Activated CD4-positive, alpha-beta T cell treated with anti-CD3 and anti-CD28 coated beads, Interleukin-2, amount 50 U/mL, for 4 hours (primary cell): ENCODE measurements at places on chromosomes 11 and 22.

GRCh38 chr11:113705871-113706655 lies at the start of gene TMPRSS5:
Gene TMPRSS5 (minus strand): TSS chr11:113706308. CDS start chr11:113706224, 84 bp downstream.
- DNase-seq = no peak

DNA sequence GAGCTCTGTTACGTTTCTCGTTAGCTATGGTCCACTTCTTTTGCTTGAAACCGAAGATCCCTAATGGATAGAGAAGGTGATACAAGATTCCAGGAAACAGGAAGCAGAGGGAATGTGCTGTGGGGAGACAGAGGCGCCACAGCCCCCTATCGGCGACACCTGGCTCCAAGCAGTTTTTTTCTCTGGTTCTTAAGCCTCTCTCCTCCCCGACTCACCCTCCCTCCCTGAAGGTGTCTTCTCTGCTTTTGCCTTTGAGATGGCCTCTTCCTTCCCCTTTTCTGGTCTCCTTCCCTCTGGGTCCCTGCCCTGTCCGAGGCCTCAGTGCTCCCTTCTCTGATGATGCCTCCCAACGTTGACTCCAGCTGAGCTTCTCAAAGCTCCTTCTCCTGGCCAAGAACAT lies 14.2 kb upstream of the APOBEC3A start:
- DNase-seq = no peak

- no peak for DNase-seq
Observed at GRCh38 chr11:61586792-61587430, 6.0 kb upstream of the SYT7 start.

GRCh38 chr22:32535531-32536190 lies 61.0 kb downstream of the FBXO7 start:
- no peak for DNase-seq

DNA sequence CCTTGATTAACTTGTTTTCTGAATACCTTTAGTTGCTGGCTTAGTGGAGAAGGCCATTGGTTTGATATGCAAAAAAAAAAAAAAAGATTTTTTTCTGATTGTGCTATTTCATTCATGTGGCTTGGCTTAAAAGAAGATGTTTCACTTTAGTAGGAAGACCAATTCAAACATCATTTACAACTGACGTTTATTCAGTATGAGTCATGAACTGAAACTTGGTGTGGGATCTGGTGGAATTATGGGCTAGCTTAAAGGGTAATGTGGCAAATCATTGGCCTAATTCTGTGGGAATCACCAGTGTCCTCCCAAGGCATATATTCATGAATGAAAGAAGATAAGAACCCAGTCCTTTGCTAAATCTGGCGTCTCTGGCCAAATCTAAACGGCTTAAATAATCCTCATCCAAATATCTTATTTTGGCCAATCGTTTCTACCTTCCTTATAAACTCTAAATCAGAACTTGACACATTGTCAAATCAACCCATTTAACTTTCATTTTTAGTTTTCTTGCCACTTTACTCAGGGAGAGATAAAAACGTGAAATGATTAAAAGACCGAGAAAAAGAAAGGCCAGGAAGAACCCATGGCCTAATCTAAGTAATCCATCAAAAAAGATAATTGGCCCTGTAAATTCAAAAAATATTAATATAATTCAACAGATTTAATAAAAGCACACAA lies 77.0 kb downstream of the DDIAS start:
- DNase-seq = no peak

- no peak for DNase-seq
Observed at GRCh38 chr11:1298695-1299492, 10.5 kb downstream of the TOLLIP start.

DNA sequence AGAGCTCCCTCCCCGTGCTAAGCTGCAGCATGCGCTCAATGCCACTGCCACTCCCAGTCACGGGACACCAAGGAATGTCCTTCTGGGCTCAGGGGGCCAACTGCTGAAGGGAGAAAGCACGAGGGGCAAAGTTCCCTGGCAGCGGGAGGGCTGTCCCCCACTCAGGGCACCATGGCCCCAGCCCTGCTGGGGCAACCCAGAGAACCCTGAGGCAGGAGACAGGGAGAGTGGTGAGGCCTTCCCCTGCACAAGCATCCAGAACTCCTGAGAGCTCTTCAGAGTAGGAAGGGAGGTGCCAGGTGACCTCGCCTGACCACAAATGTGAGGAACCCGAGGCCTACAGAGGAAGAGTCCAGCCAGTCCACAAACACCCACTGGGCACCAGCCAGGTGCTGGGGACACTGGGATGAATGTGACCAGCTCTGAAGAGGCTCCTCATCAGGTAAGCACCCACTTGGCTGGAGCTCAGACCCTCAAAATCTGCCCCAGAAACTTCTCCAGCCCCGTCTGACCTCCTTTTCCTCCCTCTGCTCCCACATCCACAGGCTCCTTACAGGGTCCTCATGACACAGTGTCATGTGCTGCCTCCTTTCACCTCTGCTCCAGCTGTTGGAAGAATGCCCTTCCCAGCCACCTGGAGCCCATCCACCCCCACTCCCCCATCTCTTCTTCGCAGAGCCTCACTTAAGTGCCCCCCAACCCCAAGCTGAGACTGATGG lies 15.6 kb downstream of the GDPD5 start:
- DNase-seq = no peak

GRCh38 chr11:47592251-47592650 lies 2.0 kb downstream of the C1QTNF4 start:
- DNase-seq = no peak

GRCh38 chr22:40491990-40492631 lies 121.7 kb downstream of the SGSM3 start:
- no peak for DNase-seq

DNA sequence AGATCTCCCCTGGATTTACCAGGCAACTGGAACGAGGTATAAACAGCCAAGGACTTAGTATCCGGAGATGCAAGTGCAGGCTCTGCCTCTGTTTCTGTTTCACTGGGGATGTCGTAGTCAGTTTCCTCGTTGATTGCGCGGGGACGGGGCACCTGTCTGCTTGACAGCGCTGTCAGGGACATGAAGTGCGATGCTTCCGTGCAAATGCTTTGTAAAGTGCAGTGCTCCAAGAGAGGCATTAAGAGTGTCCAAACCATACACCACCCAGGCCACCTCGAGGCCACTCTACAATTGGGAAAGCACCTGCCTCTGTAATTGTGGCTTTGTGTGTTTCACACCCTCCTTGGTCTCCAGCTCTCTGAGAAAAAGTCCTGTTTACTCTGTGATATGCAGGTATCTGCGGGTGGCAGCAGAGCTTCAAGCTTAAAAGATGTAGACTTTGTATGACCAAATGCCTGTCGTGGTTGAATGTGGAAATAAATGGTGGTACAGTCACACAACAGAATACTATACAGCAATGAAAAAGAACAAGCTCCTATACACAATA lies 18.6 kb upstream of the CD5 start:
- DNase-seq = peak; percentile 50

- DNase-seq = no peak
Observed at GRCh38 chr22:41367680-41368542, 13.8 kb upstream of the TEF start.

GRCh38 chr11:6320411-6321155 lies at the start of gene CAVIN3:
Gene CAVIN3 (minus strand): TSS chr11:6320501. CDS start chr11:6320476, 25 bp downstream.
- DNase-seq = peak; percentile 4

DNA sequence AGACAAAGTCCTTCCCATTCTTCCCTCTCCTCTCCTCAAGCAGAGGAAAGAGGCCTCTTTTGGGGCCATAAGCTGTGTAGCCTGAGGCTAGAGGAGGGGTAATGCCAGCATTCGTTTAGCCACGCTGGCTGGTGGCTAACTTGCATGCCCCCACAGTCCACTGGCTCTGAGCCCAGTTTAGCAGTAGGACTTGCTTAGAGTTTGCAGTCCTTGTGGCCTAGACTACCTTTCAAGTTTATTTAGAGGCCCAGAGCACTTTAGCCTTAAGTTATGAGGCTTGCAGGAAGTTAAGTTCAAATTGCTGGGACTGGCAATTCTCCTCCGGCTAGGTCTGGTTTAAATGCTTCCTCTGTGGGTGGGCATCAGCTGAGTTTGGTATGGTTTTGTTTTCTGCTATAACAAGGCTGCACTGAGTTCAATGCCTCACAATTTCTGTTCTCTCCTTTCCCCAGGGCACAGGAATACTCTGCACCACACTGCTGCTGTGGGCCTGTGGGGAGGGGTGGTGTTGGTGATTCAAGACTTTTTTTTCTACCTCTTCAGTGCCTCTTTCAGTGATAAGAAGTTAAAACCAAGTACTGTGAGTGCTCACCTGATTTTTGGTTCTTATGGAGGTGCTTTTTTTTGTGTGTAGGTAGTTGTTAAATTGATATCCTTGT lies 281.0 kb upstream of the C11orf87 start:
- no peak for DNase-seq

- DNase-seq = no peak
Observed at GRCh38 chr11:46212720-46213119, 64.7 kb upstream of the CREB3L1 start.

- no peak for DNase-seq
Observed at GRCh38 chr22:49508561-49508960, 319.1 kb downstream of the BRD1 start.

DNA sequence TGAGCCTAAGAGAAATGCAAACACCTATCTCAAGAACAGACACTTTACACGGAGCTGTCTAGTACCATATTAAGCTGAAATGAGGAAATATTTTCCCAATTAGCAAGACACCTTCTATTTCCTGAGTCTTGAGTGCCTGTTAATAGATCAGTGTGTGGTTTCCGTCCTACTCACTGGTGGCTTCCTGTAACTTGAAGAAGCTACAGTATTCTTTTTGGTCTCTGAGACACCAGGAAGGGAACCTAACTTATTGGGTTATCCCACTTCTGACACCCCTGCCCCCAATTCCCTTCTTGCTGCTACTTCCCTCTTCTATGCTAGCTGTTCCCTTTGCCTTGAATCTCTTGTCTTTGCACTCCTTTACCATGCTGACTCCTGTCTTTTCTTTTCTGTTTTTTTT lies 92.7 kb downstream of the FDX1 start:
- DNase-seq = no peak

- peak; percentile 51 for DNase-seq
Observed at GRCh38 chr11:96341211-96342013, 1.6 kb downstream of the MAML2 start.

DNA sequence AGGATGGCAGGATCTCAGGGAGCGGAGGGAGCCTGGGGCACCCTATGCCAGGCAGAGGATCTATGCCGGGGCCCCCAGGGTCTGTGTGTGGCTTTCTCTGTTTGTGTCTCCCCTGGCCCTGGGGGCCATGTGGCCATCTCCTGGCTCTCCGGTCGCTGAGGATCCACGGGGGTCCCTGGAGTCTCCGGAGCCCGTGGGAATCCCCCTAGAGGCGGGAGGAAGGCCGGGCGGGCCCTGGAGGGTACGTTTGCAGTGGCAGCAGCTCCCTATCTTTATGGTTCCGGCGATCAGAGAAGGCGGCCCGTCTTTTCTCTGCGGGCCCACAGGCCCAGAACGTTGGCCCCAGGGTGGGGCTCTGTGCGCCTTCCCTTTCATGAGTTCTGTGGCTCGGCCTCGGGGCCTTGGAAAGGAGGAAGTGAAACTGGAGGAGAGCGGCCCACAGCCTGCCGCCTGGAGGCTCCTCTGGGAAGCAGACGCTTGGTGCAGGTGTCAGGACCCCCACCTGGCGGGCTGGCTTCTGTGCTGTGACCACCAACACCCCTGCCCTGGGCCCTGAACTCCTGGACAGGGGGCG lies 82.1 kb downstream of the KCNQ1 start:
- DNase-seq = no peak

DNA sequence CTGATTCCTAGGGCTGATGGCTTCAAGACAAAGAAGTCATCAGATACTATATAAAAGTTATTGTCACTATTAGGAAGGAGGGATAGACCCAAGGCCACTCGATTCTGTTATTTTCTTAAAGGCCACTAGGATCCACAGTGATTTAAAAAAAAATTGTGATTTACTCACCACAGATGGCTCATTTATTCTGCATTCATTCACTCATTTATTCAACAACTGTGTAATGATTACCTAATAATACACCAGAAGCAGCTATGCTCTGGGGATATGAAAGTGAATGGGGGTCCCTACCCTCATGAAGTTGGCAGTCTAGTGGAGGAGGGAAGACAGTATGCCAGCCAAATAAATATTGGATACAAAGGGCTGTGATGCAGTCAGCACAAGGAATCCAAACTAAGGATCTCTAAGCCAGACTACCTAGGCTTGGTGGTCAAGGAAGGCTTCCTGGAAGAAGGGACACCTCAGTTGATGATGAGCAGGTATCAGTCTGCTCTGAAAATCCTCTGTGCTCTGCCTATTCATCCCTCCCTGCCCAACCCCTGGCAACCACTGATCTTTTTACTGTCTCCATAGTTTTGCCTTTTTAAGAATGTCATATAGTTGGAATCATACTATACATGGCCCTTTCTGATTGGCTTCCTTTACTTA lies 110.5 kb downstream of the NAT10 start:
- DNase-seq = no peak

DNA sequence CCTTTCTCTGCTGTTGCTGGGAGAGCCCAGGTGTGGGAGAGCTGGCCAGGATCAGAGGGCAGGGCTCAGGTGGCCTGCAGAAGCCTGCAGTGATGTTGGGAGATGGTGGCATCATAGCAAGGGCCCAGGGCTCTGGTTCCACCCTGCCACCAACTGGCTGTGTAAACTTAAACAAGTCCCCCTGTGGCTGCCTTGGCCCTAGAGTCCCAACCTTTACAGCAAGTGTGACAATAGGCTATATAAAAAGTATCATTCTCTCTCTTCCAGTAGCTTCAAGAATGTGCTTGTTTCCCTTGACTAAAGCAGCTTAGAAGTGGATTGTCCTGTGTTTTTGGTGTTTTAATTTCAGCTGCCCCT lies 201.8 kb upstream of the E2F8 start:
- DNase-seq = no peak

DNA sequence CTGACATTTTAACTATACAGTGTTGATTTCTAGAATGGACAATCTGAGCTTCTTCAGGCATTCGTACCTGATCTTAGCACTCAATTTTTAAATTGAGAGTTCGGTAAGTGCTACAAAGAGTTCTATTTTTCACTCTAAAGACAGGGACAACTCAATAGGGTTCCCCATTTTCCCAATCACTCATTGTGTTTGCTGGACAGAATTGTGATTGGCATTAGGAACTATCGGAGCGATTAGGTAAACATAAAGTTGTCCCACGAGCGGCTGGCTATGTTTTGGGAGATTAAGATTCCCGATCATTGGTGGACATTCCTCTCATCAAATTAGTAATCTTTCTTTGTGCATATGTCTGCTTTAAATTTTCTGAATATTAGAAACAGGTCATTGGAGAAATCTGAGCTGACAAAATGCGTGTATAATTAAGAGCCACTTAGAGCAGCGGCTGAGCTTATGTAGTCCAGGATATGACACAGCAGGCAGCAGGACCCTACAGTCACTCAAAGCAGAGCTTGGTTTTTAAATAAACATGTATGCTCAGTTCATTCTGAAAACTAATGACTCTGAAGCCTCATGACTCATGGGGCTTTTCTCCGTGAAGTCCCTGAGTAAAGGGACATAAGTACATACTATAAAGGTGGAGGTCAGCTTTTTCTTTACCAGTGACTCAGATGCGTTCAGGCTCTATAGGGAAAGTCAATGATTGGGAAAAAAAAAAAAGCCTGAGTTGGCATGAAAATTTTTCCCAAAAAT lies 109.4 kb downstream of the GRIA4 start:
- DNase-seq = no peak

DNA sequence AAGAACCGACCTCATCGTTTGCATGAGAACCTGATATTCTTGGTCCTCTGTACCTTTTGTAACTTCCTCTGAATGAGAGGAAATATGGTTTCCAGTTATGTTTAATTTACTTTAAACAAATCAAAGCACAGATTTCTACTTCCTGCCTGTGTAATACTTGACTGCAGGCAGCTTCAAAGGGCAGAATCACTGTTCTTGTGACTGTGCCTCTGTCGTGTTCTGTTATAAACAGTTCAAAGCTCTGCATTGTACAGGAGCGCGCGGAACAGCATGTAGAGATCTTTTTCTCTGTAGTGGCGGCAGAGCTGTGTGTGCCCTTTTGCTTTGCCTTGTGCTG lies 73.2 kb upstream of the CLDN5 start:
- peak; percentile 26 for DNase-seq

- peak; percentile 1 for DNase-seq
Observed at GRCh38 chr22:28443526-28443876, 236.1 kb downstream of the TTC28 start.
